ENCODE measurements at places on chromosomes 1 and 21.

DNA sequence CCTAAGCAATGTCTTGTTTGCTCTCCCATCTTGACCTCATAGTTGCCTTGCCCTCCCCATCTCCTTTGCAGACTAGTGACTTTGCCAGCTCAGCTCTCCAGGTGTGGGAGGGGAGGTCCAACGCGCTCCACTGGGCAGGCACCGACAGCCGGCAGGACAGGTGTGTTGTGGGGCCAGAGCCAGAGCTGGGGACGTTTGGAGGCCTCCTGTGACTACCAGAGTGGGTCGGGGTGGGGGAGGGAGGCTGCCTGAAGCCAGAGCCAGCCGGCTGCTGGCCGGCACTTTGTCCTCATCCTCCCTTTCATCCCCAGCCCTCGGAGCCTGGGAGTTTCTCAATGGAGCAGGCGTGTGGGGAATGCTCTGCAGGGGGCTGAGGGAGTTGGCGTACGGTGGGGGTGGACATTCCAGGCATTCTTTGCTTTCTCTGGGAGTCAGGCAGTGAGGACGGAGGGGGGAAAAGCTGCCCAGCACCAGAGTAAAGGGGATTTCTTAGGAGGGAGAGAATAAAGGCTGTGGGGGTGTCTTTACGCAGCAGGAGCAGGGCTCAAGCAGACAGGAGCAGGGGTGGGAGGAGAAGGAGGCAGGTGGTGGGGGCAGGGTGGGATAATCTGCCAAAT lies 20.2 kb downstream of the NUAK2 start:
- DNase-seq: peak; percentile 60

GRCh38 chr1:94653454-94653853 lies 111.9 kb upstream of the F3 start:
- no peak for DNase-seq

DNA sequence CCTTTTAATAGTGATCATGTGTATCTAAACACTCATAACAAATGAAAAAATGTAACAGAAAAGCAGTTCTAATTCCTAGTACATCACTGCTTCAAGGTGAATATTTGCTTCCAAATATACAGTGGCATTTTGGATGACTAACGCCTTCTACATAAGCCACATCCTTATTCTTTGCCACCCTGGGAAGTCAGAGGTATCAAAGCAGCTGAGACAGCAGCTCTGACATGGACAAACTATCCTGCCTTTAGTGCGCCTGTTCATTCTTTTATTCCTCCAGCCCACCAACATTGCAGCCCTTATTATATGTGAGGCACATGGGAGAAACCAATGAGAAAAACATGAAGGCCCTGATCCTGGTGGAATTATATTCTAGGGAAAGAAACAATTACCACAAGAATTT lies 183.0 kb downstream of the APP start:
- no peak for DNase-seq

GRCh38 chr1:40929155-40929554 lies 50.3 kb upstream of the CTPS1 start:
- DNase-seq: no peak

DNA sequence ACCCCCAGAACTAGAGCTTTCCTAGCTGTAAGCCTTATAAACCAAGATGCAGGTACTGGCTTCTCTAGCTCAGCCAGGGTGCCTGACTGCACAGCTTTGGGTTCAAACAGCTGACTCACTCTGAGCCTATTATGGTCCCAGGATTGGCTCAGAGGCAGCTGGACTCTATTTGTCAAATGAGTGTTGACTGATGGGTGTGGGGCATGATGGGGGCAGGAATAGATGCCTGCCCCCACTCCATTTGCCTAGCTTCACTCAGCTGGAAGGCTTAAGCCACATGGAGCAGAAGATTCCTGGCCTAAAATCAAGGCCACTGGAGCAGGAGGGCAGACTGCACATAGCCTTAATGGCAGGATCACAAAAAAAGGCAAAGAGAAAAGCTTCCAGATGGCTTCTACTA lies 90.5 kb downstream of the PIK3R3 start:
- no peak for DNase-seq

DNA sequence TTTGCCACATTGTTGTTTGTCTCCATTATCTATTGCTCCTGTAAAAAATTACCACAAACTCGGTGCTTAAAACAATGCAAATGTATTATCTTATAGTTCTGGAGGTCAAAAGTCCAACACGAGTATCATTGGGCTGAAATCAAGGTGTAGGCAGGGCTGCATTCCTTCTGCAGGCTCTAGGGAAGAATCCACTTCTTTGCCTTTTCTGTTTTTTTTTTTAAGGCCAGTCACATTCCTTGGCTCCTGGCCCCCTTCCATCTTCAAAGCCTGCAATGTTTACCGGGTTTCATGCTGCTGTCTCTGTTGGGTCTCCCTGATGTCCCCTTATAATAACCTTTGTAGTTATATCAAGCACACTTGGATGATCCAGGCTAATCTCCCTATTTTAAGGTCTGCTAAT lies 212.7 kb downstream of the PTBP2 start:
- no peak for DNase-seq

GRCh38 chr1:15538771-15539170 lies 12.1 kb downstream of the DNAJC16 start:
- DNase-seq: no peak

DNA sequence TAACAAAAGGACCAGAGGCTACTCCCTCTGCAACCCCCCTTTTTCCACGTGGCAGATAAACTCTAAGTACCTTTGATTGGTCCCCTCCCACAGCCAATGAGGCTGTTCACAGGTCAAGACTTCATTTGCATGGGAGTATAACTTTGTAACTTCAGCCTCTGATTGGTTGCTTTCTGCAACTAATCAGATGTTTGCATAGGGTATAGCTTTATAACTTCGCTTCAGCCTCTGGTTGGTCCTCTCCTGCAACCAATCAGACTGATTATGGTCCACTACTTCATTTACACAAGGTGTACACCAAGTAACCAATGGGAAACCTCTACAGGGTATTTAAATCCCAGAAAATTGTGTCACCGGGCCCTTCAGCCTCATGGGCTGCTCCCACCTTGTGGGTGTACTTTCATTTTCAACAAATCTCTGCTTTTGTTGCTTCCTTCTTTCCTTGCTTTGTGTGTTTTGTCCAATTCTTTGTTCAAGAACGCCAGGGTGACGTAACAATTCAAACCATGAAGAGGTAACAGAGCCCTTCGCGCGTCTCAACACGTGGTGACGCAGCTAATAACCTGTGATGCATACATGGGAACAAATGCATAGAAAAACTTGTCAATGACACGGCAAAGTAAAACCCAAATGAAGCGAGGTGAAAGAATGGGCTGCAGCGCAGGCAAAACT lies 47.2 kb downstream of the VPS26C start:
- no peak for DNase-seq

- DNase-seq: no peak
Observed at GRCh38 chr1:168907786-168908348, 178.9 kb upstream of the DPT start.

- DNase-seq: no peak
Observed at GRCh38 chr1:157438146-157438545, 114.2 kb downstream of the FCRL5 start.

DNA sequence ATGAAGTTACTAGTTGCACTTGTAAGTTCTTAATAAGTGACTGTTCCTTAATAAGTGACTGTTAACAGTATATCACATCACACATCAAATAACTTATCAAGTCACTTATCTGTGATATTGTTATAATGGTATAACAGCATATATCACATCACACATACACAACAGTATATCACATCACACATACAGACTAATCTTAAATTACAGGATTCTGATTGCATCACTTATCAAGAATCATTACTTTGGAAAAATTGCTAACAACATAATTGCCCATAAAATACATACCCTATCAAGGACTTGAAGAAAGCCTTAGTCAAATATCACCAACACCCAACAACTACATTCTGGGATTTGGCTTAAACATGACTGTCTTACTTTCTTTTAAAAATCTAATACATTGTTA lies 813.5 kb downstream of the LTN1 start:
- DNase-seq: no peak

All from HEK293T (cell line).